Cortex of kidney (tissue), 1 donor: ENCODE measurements at places on chromosomes 13 and 19.

GRCh38 chr13:76756451-76756850 lies 129.8 kb downstream of the KCTD12 start:
- DNase-seq = no peak

DNA sequence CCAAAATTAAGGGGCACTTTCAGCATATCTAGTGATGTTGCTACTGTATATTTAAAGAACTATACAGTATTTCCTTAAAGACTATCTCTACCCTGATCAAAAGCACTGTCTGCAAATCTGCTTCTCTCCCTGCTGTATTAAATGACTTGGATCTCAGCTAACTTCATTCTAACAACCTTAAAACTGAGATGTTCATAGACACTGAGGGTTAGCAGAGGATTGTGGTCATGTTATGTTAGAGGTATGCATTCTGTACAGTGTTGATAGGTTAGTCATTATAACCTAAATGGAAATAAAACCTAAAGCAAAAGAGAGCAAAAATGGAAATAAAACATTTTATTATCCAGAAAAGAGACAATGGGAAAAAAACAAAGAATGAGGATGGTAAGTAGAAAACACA lies 9.9 kb downstream of the GPR183 start:
- DNase-seq = no peak

DNA sequence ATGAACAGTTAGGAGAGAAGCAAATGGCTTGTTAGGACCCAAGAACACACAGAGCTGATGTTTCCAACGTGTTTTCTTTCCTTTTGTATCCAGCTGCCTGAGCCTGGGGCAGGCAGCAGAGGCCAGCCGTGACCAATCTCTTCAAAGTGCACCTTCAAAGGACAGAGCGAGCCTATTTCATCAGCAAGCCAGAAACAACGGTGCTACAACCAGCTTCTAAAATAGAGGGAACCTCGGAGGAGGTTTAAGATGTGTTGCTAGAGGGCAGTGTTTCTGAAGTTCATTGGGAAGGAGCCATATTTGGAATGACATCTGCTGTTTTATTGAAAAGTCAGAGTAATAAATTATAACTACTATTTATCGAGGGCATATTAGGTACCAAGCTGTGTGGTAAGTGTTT lies 56.2 kb upstream of the RFC3 start:
- DNase-seq = no peak

DNA sequence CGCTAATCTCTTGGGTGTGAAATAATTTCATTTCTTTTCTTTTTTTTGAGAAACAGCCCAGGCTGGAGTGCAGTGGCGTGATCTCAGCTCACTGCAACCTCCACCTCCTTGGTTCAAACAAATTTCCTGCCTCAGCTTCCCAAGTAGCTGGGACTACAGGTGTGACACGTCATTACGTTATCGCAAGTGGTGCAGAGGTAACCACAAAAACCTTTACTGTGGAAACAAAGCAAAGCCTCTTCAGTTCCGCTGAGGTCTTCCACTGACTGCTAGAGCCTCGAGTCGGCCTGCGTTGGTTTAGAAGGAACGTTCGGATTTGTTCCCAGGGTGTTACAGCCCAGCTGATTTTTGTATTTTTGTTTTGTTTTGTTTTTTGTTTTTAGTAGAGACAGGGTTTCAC lies 2.0 kb upstream of the ZNF784 start:
- DNase-seq = no peak

DNA sequence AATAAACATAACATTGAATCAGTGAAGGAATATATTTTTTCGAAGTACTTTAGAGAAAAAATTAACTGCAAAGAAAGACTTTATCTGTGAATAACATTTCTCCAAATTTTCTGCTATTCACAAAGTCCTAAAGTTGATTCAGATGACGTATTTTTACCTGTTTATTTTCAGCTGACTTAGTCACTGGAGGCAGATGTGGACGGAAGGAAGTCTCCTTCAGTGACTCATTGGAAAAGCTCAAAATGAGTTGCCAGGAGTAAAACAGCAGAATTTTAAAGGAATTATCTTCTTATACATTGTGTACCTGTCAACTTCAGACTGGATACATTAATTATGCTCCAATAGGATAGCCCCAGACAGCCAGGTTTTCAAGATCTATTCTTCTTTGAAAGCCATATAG lies 679.3 kb upstream of the GPC6 start:
- DNase-seq = no peak

DNA sequence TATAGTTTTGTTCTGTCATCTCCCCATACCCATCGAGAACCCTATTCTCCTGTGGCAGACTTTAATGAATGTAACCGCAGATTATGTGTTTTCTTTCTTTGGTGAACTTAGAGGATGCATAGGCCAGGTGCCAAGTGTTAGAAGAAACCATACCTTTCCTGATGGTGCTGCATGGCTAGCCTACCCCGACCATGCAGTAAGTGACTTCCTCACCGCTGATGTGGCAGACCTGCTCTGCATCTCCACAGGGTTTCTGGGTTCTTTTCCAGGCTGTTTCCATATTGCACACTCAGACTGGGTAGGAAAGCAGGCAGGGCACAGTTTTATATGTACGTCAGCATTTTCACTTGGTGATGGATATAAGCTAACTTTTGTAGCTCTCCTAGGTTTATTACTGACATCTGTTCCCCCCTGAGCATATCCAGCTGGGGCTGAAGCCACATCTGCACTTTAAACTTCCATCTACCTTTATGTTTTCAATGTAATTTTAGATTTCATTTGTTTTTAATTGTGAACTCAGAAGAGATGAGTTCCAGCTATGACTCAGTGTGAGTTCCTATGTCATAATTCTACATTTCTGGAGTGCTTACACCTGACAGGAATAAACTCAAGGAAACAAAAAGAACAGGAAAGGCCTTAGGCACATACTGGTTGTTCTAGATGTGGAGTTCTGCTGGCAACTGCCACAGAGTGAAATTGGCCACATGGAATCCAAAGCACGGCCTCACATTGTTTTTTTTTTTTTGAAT lies 42.3 kb downstream of the LRCH1 start:
- DNase-seq = no peak

DNA sequence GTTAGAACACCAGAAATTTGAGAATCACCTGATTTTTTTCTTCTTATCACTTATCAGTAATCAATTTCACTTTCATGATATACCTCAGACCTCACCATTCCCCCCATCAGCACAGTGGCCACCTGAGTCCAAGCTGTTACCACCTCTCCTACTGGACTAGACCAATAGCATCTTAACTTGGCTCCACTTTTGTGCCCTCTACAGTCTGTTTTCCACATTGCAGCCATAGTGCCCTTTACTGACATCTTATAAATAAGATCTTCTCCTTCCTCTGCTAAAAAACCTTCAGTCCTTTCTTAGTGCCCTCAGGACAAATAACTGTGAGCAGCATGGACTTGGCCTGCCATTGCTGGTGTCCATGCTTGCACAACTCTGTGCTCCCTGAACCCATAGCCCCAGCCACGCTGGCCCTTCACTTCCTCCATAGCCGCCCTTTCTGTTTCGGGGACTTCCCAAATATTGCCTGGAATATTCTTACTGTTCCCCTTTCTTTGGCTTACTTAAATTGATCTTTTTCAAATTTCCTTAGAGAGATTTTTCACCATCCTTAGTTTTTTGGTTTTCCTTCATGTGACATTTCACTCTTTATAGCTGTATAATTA lies 380.8 kb downstream of the LMO7 start:
- DNase-seq = no peak

DNA sequence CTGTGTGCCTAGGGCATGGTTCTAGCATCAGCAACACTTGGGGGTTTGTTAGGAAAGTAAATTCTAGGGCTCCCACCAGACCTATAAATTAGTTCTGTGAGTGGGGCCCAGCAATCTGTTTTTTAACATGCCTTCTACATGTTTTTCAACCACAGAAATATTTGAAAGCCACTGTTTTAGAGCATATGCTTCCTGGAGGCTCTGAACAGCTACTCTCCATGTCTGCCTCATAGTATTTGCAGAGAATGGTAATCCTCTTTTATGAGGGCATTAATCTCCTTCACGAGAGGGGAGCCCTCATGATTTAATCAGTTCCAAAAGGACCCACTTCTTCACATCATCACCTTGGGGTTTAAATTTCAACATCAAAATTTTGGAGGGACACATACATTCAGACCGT lies 6.0 kb downstream of the SPATA13 start:
- no peak for DNase-seq

DNA sequence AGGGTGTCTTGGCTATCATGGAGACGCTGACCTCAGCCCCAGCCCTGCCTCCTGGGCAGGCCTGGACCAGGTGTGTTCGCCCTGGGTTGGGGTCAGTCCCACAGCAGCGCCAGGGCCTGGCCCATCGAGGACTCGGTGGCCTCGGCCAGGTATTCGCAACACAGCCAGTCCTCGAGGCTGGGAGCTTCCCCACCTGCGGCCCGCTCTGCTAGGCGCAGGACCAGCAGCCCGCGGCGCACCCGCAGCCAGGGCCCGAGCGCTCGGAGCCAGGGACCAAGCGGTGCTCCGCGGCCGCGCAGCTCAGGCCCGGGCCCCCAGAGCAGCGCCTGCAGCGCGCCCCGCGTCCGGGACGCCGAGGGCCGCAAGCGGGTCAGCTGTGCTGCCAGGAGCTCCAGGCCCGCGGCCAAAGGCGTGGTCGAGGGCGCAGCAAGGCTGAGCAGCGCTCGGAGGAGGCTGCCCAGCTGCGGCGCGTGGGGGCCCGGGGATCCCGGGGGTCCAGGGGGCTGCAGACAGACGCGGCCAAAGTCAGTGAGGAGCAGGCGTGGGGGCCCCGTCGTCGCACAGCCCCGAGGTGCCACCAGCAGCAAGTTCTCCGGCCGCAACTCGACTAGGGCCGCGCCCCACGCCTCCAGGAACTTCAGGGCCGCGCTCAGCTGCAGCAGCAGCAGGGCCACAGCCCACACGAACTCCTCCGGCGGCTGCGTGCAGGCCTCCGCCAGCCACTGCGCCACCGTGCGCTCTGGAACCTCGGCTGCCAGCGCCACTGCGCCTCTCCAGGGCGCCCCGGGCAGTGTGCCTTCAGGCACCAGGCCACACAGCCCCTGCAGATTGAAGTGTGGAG lies 6.2 kb downstream of the PEAK3 start:
- no peak for DNase-seq

GRCh38 chr19:2602391-2603181 lies 99.9 kb downstream of the GNG7 start:
- no peak for DNase-seq
